Nucleus accumbens (tissue), 56 donors: ENCODE measurements at places on chromosomes 11 and 22.

DNA sequence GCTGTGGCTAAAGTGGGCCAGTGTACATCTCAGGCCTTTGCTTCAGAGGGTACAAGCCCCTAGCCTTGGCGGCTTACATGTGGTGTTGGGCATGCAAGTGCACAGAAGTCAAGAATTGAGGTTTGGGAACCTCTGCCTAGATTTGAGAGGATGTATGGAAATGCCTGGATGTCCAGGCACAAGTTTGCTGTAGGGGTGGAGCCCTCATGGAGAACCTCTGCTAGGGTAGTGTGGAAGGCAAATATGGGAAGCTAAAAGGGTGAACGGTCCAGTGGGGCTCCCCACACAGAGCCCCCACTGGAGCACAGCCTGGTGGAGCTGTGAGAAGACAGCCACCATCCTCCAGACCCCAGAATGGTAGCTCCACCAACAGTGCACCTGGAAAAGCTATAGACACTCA lies 28.5 kb upstream of the PGR start:
- DNase-seq: no peak

- DNase-seq: no peak
These were observed 28.3 kb downstream of the JAM3 start for GRCh38 chr11:134097166-134097565.

- no peak for DNase-seq
These were observed 55.7 kb upstream of the EIF3D start for GRCh38 chr22:36584666-36585065.

DNA sequence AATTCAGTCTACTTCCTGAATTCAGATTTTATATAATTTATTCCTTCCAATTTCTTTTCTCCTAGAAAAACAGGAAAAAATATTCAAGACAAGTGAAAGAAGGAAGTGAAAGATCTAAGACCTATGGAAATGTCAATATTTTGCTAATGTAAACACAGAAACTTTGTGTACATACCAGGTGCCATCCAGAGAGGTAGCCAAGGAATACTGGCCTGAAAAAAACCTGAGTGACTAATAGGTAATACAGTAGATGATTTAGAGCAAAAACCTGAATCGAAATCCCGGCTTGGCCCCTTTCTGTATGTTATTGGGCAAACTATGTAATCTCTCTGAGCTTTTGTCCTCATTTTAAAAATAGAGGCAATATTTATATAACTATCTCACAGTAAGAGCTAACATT lies 59.2 kb upstream of the FSHB start:
- DNase-seq: no peak

- no peak for DNase-seq
These were observed 20.2 kb downstream of the MMP27 start for GRCh38 chr11:102685338-102685737.

DNA sequence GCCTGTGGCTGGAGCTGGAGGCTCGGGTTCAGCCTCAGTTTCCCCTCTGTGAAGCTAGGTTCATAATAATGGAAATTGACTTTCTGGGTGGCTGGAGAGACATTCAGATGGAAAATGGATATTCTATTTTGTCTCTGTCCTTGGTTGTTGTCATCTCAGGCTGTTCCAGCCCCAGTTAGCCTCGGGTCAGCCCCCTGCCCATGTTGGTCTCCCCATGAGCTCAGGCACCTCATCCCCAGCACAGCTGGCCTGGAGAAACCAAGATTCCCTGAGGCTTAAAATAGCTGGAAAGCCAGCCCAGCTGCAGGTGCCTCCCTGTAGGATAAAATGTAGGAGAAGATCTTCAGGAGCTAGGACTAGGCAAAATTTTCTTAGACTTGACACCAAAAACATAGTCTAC lies 129.5 kb downstream of the MED15 start:
- DNase-seq: no peak

- no peak for DNase-seq
These were observed 126.7 kb downstream of the CTTN start for GRCh38 chr11:70525006-70525405.

- no peak for DNase-seq
These were observed 250.8 kb downstream of the DDX10 start for GRCh38 chr11:108915666-108916065.

GRCh38 chr11:17978553-17979287 lies 34.1 kb downstream of the SERGEF start:
- peak; percentile 33 for DNase-seq

- DNase-seq: no peak
These were observed 5.2 kb downstream of the UPB1 start for GRCh38 chr22:24500277-24500820.

- DNase-seq: no peak
These were observed 7.7 kb downstream of the SCN2B start for GRCh38 chr11:118168751-118169150.

DNA sequence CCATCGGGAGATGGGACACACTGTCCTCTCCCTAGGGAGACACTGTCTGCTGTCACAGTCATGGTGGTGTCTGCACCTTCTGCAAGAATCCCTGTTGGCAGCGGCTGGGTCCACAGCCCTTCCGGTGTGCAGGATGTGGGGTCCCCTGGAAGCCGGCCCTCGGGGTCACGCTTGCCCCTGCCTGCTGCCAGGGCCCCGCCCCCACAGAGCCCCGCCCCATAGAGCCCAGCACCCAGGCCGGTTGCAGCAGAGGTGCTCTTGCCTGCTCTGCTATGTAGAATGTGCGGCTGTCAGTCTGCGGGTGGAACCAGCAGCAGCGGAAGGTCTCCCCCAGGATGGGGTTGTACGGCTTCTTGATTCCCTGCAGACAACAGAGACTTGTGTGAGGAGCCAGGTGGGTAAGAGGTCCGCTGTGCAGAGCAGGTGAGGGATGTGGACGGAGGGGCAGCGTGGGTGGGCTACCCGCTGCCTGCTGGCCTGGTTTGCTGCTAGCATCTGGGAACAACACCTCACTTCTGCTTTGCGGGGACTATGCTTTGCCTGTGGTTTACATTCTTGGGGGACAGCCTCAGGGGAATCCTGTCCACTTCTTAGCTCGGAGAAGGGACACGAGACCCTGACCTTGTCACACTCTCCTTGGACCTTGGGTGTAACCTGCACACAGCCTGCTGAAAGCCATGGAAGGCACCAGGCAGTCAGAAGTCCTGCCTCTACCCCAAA lies 44.9 kb upstream of the CARS1 start:
- DNase-seq: no peak

- DNase-seq: no peak
These were observed 34.0 kb downstream of the KREMEN1 start for GRCh38 chr22:29106839-29107238.

GRCh38 chr11:77865805-77866204 lies 44.9 kb downstream of the AAMDC start:
- no peak for DNase-seq
